ENCODE measurements at places on chromosomes 12 and 14.

DNA sequence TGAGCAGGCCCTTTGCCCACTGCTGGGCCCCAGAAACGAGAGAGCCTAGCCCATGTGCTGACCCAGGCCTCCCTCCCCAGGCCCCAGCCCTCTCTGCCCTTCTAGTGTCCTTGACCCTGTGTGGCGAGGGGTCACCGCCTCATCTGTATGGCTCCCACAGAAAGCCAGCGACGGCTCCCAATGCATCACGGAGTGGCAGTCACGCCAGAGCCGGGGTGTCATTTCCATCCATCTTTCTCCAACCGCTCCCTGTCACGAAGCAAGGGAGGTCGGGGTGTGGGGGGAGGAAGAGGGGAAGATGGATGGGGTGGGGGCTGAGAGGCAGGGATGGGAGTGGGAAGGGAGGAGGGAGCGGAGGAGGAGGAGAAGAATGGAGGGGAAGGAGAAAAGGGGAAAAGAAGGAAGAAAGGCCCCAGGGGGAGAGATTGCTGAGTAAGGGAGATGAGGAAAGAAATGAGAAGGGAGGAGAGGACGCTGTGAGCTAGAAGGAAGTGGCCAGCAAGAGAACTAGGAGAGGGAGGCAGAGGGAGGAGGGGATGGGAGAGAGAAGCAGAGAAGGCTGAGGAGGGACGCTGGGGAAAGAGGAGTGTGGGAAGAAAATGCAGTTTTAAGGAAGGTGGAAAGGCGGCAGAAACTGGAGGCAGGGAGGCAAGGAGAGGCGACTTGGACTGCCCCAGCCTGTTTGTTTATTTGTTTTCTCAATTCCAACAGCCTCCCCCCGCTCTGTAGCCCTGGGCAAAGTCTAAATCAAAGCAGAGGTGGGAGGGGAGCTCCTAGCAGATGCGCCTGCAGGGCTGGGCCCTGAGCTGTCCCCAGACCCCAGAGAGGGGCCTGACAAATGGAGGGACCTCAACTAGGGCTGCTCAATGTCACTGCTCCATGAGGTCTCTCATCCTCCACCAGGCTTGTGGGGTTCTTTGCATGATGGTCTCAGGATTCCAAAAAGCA, 75.5 kb upstream of the LHX5 start:
- DNase-seq = no peak

DNA sequence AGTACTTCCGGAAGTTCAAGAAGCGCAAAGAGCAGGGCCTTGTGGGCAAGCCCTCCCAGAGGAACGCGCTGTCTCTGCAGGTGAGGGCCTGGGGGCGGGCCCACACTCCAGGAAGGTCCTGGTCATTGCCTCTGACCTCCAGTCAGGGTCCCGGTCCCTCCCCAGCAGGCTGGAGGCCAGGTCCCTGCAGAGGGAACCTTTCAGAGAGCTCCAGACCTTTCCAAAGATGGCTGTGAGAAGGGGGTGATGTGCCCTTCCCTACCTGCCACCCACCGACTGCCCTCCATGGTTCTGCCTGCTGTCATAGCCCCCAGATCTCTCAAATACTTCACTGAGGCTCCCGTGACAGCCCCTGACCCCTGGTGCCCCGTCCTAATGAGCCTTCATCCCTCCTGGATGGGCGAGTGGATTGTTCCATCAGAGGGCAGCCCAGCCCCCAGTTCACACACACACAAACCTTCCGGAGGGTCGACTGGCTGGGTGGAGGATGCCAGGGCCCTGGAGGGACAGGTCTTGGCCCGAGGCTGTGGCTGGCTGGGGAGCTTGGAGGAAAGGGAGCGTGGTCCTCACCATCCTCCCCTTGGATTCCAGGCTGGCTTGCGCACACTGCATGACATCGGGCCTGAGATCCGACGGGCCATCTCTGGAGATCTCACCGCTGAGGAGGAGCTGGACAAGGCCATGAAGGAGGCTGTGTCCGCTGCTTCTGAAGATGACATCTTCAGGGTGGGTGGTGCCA, 117.5 kb upstream of the FKBP4 start:
- no peak for DNase-seq

GRCh38 chr12:122182887-122183587, at the start of gene LRRC43:
LRRC43 (plus strand) TSS chr12:122183123; CDS start chr12:122183145, 22 bp downstream.
- DNase-seq = peak; percentile 57

DNA sequence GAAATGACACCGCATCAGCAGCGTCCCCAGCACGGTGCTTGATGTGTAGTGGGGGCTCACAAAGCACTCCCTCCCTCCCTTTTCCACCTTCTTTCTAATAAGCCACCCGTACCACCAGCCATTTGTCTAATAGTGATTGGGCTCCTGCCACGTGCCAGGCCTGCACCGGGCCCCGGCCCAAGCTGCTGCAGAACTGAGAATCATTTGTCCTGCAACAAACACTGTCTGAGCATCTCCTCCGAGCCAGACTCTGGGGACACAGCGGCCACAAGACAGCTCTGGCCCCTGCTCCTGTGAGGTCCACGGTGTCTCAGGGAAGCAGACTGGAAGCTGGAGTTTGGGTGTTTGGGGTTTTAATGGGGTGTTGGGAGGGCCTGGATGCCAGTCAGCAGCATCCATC, 43.9 kb downstream of the MVK start:
- no peak for DNase-seq

GRCh38 chr14:64423987-64424386, 35.8 kb downstream of the MTHFD1 start:
- DNase-seq = no peak

GRCh38 chr14:20493634-20494033, 11.7 kb upstream of the RNASE10 start:
- DNase-seq = no peak

DNA sequence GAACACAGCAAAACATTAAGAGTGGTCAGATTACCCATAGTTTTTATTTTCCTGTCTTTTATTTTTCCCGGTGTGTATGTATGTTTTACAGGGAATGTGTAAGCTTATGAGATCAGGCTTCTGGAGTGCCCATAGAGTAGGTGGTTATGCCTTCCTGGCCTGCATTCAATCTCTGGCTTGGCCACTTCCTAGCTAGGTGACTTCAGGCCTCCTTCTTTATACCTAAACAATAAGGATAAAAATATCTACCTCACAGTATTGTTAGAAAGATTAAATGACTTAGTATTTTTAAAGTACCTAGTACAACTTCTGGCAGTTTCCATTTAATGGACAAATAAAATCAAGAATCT, 42.4 kb downstream of the ITPR2 start:
- DNase-seq = no peak

GRCh38 chr12:8950221-8950527, 729 bp upstream of the M6PR start:
- DNase-seq = no peak

GRCh38 chr12:45622210-45622937, 107.1 kb upstream of the ARID2 start:
- DNase-seq = no peak

DNA sequence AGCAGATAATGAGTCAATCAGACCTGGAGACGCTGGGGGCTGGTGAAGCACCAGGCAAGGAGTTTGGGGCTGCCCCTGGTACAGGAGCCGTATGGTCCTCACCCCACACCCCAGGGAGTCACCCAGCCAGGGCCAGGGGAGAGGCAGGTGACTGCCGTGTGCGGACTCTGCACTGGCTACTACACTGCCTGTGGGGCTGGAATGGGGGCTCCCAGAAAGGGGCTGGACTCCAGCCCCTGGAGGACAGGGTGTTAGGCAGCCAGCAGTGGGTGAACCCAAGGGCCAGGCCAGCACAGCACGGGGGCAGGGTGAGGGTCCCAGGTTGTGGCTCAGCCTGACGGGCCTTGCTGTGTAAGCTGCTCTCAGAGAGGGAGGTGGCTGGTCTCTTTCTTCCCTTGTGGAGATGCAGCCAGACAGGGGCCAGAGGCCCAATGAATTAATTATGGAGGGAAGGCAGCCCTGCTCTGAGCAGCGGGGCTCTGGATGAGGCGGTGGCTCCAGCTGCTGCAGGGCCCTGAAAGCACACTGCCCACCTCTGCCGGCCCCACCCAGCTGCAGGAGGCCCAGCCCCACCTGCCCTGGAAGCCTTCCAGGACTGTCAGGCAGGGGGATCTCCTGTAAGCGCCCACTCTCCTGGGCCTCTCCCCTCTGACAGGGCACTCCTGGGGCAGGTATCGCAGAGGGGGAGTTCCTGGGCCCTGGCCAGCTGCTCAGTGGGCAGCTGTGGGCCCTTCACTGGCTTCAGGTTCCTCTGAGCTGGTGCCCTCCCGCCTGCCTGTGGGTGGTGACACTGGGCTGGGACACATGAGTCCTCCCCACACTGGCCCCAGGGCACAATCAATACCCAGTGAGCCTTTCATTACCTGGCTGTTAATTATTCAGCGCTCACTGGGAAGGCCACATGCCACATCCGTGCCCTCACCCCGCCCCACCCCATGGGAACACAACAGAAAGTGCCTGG, 142.5 kb upstream of the C14orf180 start:
- no peak for DNase-seq

Measured in NAMALWA (cell line).